ENCODE measurements at places on chromosomes 5 and 9. TPM values are rescaled to one million over a fixed set of nuclear protein-coding genes. Genes with fewer than 3 reads are reported as not detected.
A peak's percentile ranks its signal among the peaks of the same experiment; 100 is the strongest.

The MEGF10 gene
- 24.5 TPM for total RNA-seq

The RGMB gene
- 40.7 TPM for total RNA-seq

The SLC6A19 gene
- total RNA-seq = not detected

The SIMC1 gene
- total RNA-seq = 16.8 TPM

GRCh38 chr5:83227611-83228010, 150.3 kb downstream of the XRCC4 start:
- DNase-seq = no peak

- peak; percentile 67 for DNase-seq
Observed at GRCh38 chr5:1167728-1168709, 33.4 kb upstream of the SLC6A19 start.

DNA sequence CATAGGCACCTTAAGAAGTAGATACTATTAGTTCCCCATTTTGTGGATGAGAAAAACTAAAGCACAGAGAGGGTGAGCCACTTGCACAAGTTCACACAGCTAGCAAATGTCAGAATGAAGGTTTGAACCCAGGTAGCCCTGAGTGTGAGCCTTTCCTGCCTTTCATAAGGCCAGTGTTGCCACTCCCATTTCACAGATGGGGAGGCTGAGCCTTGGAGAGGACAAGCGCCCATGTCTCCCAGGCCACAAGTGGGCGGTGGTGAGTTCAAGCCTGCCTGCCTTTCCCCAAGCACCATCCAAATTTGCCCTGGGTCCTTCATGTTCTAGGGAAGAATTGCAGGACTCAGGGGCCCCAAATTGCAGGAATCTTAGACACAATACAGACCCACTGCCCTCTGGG, 50.6 kb downstream of the LHX2 start:
- DNase-seq = peak; percentile 42

DNA sequence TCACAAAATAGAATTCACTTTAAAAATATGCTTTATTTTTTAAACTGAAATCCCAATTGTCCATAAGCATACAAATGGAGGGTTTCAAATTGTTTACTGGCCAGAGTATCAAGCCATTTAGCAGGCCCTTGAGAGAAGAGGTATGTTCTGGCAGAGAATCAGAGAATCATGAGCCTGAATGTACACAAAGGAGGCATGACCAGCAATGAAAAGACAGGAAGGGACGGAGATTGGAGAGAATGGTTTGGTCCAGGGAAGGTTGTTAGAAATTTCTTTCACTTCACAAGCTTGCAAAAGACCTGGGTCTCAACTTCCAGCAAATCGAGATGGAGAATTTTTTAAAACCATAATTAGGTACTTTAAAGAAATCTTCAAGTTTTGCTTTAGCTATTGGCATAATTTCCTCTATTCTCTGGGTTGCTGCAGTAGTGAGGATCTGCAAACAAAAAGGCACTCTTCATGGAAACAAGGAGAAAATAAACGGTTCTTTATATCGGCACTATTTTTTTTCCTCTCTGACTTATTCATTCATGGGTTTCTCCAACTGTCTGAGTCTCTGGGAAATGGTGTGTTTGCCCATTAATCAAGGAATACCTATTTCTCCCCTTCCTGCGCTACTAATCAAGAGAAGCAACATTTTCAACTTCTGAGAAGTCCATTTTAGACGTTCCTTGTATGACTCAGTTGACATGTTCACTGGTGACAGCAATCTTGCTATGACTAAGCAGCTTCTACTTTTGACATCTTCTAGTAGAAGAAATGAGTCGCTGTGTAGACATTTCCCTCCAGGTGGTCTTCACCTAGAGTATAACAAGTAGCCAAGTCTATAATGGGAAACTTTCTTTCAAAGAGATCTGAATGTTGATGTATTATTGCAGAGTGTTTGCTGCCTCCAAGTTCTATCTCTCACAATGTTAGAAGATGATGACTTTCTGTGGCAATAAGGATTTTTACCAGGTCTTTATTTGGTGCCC, 23.1 kb upstream of the ERCC6L2 start:
- no peak for DNase-seq

GRCh38 chr5:179427676-179428056, 82.4 kb upstream of the ADAMTS2 start:
- no peak for DNase-seq

DNA sequence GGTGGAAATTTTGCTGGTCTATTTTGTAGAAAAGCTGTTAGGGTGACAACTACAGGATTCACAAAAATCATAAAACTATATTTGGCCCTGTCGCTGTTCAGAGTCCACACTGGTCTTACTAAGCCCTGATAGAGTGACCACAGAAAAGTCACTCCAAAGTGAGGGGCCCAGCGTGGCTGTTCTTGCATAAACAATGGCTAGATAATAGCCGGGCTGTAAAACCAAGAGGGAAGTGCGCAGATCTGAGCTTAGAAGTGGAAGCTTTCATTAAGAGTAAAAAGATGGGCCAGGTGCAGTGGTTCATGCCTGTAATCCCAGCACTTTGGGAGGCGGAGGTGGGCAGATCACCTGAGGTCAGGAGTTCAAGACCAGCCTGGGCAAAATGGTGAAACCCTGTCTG, 15.5 kb upstream of the CTSL start:
- DNase-seq = no peak
